LoVo (cell line): ENCODE measurements at places on chromosomes 1 and 21.

DNA sequence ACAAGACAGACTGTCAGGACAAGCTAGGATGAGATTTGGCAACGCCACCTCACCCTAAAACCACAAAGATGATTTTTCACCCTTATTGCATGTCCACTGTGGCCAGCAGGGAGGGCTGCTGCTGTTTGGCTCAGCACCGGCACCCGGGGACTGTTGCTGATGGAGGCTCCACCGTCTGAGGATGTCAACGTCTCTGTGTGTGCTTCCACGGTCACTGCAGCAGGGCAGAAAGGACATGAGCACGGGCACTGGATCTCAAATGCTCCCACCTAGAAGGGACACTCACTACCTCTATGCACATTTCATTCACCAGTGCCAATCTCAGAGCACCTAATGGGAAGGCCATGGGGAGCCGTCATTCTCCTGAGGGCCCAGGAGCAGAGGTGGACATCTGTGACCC, 599.6 kb downstream of the PTPRU start:
- no peak for DNase-seq

DNA sequence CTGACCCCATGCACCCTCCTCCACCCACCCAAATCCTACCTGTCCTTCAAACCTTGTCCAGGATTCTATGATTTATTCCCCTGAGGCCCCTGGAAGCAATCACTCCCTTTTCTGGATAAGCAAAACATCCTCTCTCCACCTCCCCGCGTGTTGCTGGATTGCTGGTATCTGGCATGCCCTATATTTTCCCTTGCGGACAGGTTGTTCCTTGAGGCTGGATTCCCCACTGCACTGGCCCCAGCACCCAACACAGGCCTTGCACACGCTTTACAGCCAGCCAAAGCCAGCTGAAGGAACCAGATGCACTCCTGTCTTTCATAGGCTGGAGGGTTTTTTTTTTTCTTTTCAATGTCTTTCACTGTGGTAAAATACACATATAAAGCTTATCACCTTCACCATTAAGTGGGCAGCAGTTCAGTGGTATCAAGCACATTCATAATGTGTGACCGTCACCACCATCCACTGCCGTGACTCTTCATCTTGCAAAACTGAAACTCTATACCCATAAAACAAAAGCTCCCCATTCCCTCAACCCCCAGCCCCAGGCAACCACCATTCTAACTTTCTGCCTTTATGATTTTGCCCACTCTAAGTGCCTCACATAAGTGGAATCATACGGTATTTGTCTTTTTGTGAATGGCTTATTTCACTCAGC, 50.9 kb downstream of the TOR1AIP2 start:
- no peak for DNase-seq

DNA sequence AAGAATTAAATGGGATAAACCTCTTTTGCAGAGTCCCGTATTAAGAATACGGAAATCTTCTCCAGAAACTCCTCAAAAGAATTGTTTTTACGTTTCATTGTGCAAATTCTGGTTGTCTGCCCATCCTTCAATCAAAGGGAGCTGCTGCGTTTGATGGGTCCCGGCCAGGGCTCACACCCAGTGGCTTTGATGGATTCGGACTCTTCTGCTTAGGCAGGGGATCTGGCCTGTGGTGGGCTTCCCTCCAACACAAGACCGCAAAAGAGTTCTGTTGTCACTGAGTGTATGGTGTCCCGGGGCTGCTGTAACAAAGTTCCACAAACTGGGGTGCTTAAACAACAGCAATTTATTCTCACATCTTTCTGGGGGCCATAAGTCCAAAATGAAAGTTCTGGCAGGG, 402.0 kb downstream of the PCP4 start:
- DNase-seq: no peak

- DNase-seq: no peak
Observed at GRCh38 chr1:25786887-25787759, 12.9 kb upstream of the SELENON start.
